ENCODE measurements at places on chromosomes 11 and 22. TPM values are rescaled to one million over a fixed set of nuclear protein-coding genes. Genes with fewer than 3 reads are reported as not detected.

Gene APOL5
- not detected for total RNA-seq

Gene BRSK2
- total RNA-seq, result 0.26 TPM

Gene TRIM68
- 6.8 TPM for total RNA-seq

DNA sequence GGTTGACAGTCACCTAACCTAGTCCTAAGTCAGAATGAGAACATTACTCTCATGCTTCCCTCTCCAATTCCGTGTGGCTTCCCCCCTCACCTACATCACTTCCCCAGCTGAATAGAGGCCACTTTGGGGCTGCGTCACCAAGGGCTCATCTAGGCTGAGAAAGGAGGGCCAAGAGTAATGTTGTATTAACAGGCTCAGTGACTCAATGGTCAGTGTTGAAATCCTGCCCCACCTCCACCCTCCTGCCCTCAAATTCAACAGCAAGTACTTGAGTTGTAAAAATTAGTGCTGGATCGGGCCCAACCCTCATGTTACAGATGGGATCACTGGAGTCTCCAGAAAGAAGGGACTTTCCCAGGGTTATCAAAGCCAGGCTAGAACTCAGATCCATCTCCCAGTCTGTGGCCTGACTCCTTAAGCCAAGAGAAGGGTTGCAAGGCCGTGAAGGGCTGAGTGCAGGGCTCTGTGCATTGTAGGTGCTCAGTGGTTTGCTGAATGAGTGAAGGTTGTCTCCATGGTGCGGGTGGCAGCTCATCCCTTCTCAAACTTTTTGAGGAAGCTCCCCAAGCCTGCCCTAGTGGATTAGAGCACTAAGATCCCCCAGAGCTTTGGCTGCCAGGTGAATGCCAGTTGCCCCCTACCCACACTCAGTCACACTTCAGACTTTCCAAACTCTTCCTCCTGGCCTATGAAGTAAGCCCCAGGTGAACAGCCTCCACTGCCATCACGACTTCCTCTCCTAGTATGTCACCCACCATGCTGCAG is 3.2 kb downstream of the DGAT2 start:
- peak; percentile 44 for DNase-seq

DNA sequence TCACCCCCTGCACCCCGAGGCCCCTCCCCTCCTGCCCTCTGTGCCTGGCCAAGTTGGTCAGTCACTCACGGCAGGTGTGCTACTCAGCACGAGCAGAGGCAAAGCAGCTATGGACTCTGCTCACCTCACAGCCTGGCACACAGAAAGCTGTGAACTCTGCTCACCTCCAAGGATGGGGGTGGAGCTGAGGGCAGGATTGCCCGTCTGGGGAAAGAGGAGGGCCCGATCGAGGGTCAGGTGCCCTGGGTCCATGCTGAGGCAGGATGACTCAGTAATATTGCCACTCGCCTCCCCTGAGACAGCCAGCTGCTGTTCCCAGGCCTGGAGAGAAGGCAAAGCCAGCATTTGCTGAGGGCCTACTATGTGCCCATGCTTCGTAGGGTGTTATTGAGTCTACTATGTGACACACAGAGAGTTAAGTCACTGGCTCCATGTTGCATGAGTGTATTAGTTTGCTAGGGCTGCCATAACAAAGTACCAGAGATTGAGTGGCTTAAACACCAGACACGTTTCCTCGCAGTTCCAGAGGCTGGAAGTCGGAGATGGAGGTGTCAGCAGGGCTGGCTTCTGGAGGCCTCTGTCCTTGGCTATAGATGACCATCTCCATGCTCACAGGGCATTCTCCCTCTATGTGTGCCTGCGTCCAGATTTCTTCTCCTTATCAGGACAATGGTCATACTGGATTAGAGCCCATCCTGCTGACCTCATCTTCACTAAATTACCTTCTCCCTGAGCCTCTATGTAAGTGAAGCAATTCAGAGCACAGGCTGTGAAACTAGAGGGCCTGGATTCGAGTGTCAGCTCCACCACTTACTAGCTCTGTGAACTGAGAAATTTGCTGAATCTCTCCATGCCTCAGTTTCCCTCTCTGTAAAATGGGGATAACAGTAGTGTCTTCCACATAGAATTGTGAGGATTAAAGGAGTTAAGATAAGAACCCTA is 13.2 kb upstream of the TSKU start:
- no peak for DNase-seq

DNA sequence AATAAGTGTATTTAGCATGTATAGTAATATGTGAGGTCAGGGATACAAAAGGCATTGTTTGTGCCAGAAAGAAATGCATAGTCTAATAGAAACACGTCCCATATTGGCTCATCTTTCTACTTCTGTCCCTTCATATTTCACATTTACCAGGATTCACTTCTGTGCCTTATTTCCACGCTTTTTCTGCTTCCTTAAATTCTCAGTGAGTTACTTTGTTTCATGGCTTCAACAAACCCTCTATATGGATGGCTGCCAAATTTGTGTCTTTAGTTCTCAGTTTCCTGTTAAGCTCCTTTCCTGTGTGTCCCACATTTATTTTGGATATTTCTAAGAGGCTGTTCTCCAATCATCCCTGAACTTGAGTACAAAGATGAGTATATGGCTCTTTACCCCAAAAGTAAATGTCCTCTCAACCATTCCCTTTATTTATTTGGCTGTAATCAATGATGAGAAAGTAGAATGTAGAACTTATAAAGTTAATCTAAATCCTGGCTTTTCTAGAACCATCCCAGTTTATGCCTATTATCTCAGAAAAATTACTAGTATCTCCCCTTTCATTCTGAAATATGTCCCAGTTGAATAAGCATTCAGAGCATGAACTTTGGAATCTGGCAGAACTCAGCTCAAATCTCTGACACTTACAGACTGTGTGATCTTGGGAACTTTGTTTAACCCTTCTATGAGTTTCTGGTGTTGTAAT is 23.5 kb downstream of the OR8B12 start:
- no peak for DNase-seq

GRCh38 chr11:21258414-21258813 is 589.0 kb downstream of the NELL1 start:
- DNase-seq, result no peak

GRCh38 chr11:1411301-1411700 is 21.6 kb downstream of the BRSK2 start:
- no peak for DNase-seq

DNA sequence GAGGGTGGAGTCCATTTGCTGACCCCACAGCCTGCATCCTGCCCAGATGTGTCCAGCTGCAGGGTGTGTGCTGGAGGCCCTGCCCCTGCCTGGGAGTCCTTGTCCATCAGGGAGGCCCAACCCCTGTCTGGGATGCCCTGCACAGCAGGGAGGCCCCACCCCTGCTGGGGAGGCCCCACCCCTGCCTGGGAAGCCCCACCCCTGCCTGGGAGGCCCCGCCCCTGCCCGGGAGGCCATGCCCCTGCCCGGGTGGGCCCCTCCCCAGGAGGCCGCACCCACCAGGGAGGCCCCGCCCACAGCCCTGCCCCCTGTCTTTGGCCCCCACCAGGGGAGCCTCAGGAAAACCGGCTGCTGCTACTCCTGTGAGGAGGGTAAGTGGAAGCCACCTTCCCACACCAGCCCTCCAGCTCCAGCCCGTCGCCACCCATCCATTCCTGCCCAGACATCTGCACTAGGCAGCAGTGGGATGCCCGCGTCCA is 37.2 kb downstream of the MUC5B start:
- DNase-seq, result no peak

DNA sequence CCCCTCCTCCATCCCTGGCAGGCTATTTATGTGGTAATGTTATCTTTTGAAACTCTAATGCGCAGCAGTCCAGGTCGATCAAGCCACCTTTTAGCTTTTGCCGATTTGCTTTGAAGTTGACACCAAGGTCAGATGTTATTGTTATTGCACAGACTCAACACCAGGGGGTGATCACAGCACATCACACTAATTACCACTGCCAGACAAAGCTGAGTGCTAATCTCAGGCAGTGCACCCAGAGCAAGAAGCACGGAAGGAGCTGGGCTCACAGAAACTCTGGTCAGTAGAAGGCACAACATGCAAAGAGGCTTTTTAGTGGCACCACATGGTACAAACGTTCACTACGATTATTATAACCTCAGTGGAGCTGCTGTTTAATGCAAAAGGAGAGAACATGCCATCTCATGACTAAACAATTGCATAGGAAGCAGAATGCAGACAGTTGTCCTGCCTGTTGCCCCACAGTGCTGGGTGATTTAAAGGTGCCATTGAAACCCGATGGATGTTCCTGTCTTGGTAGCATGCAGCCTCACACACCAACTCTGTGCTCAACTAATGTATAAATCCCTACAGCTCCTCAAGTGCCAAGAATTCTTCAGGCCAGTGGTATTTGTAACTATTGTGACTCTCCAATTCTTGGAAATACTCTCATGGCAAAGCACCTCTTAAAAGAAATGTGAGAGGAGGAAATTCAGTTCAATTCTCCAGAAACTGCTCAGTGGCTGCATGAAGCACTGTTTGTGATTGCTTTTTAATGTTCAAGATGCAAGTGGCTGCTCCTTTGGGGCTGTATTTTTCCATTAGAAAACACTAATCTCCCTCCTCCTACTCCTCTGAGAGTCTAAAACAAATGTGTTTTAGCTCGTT is 353.9 kb upstream of the DDI1 start:
- DNase-seq, result peak; percentile 37

DNA sequence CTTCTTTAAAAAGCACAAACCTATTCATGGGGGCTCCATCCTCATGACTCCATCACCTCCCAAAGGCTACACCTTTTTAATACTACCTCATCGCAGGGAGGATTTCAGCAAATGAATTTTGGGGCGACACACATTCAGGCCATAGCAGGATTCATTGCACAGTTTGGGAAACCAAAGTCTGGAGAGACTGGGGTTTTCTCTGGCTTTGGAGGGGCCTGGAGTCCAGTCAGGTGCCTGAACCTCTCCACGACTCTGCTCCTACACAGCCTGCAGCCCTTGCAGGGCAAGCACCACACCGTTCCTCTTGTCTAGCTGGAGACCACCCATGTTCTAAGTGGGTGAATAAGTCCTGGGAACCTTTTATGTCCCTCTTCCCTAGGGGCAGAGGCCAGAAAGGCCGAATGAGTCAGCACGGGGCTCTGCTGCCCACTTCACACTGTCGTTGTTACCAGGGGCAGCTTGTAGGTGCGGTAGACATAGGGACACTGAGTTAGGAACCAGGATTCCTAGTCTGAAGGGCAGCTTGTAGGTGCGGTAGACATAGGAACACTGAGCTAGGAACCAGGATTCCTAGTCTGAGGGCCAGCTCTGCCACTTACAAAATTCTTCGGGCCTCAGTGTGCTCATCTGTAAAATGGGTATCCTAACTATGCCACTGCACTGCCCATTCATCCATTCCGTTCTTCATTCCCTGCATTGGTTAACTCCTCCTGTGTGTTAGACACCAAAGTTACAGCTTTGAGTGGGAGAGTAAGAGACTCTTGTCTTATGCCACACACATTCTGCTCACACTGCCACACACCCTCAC is 251.7 kb upstream of the B3GAT1 start:
- no peak for DNase-seq

GRCh38 chr11:62026739-62027370 is 59.4 kb upstream of the FTH1 start:
- DNase-seq, result no peak

DNA sequence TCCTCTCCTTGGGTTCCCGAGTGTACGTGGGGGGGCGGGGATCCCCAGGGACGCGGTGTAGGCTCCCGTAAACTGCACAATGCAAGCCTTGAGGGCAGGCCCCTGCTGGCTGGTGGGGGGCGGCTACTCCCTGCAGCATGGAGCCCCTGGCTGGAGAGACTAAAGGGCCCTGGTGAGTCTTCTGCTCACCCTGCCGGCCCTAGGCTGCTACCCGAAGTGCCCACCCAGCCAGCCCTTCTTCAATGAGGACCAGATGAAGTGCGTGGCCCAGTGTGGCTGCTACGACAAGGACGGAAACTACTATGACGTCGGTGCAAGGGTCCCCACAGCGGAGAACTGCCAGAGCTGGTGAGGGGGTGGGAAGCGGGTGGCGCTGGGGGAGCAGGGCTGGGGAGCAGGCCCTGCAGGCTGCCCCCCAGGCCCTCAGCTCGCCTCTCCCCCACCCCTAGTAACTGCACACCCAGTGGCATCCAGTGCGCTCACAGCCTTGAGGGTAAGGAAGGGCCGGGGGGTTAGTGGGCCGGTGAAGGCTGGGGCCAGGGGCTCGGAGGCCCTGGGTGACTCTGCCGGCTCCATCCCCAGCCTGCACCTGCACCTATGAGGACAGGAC is 16.8 kb downstream of the MUC5B start:
- no peak for DNase-seq

- peak; percentile 69 for DNase-seq
These were observed at the start of gene MAPK12 for GRCh38 chr22:50261615-50262459. Gene MAPK12, minus strand, starts transcription at chr22:50261683. Its CDS starts 174 bp downstream, at chr22:50261509.

DNA sequence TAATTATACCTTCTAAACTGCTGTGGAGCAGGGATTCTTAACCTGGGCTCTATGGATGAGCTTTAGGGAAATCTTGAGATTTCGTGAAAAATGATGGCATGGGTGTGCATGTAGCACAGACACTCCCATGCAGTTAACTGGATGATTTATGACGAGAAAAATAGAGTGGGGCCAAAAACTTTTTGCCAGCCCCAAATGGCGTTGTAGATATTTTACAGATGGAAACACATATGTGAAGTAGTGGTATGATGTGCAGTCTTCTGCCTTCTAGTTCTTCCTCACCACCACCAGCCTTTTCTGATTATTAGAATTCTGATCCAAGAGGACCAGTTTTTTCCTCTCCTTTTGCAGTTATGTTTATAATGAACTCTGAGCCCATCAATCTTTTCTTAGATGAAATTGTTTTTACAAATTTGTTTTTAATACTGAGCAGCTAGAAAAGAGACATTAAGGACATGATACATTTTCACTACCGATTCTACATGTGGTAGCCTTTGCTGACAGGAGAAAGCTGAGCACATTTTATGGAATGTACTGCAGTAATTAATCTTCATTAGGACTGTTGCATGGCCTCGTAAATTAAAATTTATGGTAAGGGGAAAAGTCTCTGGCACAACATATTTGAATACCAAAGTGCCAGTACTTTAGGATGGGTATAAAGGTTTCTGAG is 261.4 kb downstream of the DDX10 start:
- no peak for DNase-seq

GRCh38 chr11:119380827-119381180 is 686 bp downstream of the USP2 start:
- DNase-seq, result peak; percentile 12

DNA sequence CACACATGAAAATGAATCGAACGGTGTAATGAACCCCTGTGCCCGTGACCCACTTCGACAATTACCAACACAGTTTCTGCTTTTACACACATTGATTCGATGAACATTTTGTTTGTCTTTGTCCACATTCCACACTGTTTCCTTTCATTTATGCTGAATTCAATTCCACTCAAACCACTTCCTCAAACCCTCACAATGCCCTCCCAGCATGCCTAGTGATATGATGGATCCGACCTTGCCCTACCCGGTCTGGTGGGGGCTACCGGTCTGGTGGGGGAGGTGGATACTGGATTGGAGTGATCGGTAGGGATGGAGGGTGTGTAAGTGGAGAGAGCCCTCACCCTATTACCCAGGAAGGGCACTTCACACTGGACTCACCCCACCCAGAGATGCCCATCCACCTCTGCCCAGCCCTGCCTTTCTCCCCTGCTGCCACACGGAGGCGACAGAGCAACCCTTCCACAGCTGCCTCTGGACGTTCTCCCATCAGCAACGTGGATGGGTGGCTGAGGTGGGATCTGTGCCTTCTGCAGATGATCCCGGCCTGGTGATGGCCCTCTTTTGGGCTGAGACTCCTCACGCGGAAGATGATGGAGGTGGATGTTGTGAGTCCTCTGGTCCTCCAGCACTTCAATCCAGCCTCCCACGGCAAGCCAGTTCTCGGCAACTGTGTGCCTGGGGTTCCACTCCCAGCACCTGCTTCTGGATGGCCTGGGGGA is 33.0 kb upstream of the P2RY2 start:
- peak; percentile 88 for DNase-seq

GRCh38 chr11:95500466-95500865 is 269.5 kb upstream of the SESN3 start:
- DNase-seq, result no peak
